ENCODE measurements at places on chromosomes 3 and 15. TPM values are rescaled to one million over a fixed set of nuclear protein-coding genes. Genes with fewer than 3 reads are reported as not detected.

Gene CYP8B1
- total RNA-seq: not detected

Gene RTP4
- total RNA-seq: 2.8 TPM

Gene FETUB
- not detected for total RNA-seq

Gene FOXB1
- not detected for total RNA-seq

Gene ADIPOQ
- under 0.01 TPM for total RNA-seq

Gene PLA2G4E
- under 0.01 TPM for total RNA-seq

Gene ATP2B2
- total RNA-seq: not detected
